Femur (tissue), 1 donor: ENCODE measurements at places on chromosomes 5 and 9.

GRCh38 chr5:144779368-144779767 lies 608.7 kb downstream of the KCTD16 start:
- no peak for DNase-seq

DNA sequence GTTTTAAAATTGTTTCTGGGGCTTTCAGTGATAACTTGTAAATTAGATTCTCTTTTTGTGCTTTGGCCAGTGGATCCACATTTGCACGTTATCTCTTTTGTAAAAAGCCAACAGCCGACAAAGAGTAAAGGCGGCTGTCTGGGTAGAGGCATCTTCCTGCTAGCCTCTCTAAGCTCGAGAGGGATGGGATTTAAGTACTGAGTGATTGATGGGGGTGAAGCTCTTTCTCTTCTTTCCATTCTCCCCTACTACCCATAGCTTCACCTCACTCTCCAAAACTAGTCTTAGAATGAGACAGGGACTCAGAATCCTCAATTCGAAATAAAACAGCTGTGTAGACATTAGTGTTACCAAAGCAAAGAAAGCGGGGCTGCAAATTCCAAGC lies 3.4 kb downstream of the PBX3 start:
- no peak for DNase-seq

DNA sequence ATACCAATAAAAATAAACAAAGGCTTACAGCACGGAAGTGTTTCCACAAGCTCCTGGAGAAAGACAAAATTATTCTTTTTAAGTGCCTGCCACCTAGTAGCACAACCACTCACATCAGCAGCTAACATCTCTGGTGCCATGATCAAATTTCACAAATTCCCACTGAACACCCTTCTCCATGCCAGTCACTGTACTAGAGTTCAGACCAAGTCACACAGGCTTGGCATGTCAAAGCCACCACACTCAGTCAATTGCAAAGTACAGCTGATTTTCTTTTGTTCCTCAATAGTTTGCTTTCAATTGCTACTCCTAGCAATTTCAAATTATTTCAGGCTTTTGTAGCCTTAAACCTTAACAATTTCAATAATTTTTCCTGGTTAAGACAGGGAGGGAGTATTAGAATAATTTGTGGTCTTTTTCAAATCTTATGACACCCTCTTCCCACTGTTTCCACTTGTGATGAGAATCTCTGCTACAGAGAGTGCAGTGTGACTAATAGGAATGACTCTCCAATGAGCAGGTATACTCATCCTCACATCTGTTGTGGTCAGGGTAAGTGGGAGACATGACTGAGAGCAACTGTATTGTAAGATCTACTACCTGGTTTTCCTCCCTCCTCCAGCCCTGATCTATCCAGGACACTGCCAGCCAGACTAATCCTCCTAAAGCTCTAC lies 46.2 kb downstream of the RNF145 start:
- no peak for DNase-seq

GRCh38 chr9:87234854-87235253 lies 262.8 kb upstream of the DAPK1 start:
- no peak for DNase-seq

DNA sequence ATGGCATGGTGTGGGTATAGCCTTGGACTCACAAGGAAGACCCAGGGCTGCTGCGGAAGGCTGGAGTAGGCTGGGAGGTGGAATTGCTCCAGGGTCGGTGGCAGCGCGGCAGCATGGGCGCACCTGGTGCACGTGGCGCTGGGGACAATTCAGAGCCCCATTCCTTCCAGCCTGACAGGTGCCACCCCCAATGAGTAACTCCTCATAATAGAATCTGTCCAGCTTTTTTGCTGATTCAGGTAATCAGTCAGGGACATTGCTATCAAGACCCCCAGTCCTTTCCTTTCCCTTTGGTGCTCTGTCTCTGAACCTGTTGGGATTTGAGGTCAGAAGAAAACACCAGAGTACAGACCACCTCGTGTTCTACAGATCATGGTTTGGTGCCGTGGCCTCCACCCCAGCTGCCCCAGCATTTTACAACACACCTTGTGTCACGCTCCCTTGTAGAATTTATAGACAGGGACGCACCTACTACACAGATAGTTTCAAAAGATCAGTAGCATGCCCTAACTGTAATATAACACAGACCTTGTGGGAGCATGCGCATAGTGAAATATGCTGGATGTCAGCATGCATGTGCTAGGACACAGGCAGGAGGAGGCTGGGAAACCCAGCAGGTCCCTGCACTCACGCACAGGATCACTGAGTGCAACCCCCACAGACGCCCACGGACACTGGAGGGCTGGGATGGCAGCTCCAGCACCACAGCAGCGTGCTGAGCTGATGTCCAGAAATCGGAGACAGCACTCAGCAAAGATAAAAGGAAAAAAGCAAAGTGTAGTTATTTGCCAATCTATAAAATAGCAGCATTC lies 47.9 kb upstream of the CTSL start:
- no peak for DNase-seq
